ENCODE measurements at places on chromosomes 1 and 21.

DNA sequence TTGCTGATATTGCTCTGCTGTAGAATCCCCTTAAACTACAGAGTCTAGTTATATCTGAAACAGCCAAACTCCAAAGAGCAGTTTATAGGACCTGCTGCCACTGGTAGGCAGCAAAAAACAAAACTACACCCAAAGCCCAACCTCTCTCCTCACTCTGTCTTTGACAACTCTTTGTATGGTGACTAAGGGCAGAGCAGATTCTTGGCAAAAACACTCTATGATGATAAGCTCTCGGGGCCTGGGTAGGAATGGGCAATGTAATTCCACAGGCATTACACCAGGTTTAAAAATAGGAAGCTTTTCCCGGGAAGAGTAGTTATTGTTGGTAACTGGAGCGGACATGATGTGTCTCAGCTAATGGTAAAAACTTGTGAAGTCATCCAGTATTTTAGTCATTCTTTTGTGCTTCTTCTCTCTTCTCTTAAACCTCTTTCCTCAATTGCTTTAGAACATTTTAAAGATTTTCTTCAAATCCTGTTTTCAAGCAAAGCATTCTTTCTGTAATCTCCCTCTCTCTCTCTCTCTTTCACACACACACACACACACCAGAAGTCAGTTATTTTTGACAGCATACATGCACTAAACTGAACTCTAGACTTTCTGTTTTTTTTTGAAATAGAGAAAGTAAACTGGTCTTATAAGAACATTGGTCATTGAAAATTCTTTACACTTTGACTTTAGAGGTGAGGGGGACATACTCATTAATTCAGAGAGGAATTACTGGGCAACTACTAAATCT is 193.5 kb downstream of the PAPPA2 start:
- DNase-seq = no peak

DNA sequence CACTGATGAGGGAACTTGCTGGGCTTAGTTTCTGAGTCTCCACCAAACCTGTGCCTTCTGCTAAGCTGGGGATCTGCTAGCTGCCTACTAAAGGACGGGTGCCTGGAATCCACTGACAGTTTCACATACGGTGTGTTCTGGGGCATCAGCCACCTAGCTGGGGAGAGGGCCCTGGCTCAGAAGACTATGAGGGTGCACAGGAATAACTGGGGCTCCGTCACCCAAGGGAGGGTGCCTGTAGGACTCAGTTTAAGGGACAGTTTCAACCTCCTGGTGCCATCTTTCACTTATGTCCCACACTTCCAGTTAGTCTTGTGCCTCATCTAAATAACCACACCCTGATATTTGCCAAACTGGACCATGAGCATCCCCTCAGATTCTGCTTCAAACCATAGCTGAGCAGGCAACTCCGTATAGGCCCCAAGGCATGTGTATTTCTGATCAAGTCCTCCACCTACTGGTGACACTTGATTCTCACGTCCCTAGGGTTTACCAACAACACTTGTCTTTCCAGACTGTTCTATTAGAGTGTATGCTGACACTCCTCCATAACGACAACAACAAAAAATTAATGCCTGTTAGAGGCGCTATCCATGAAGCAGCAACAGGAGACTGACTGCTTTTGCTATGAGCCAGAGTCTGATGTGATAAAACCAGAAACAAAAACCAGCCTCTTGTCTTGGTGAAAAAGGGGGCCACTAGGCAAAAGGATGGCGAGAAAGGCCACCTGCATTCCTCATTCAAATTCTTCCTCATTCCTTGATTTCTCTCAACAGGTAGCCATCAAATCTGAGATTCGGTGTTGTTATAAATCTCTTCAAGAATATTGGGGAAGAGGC is 55.0 kb upstream of the PAXBP1 start:
- DNase-seq = peak; percentile 7

- DNase-seq = no peak
These were observed 67.0 kb upstream of the KLHDC7A start for GRCh38 chr1:18413541-18414305.

- DNase-seq = no peak
These were observed 115.6 kb downstream of the TNFSF18 start for GRCh38 chr1:172935062-172935592.
